Activated naive CD4-positive, alpha-beta T cell (primary cell): ENCODE measurements at places on chromosomes 12 and 14.

- no peak for DNase-seq
Measured at GRCh38 chr12:89353188-89353822, 1.0 kb upstream of the DUSP6 start.

- no peak for DNase-seq
Measured at GRCh38 chr12:59294221-59294620, 301.6 kb upstream of the SLC16A7 start.

- no peak for DNase-seq
Measured at GRCh38 chr14:100078997-100079725, 13.9 kb downstream of the EVL start.

DNA sequence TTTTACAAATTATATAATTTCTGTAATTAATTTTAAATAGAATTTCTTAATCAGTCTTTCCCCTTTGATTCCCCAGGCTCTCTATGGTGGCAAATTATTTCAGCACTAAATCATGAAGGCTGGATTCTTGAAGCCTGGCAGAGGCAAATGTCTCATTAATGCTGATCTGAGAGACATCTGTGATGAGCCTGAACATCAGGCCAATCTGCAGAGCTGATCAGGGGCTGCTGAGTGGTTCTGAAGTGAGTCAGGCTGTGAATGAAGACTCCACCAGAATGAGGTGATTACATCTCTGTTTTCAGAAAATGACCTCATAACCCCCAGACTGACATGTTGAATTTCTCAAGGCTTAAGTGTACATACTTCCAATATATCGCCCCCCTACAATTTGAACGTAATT, 124.2 kb upstream of the MIS18BP1 start:
- DNase-seq = no peak

DNA sequence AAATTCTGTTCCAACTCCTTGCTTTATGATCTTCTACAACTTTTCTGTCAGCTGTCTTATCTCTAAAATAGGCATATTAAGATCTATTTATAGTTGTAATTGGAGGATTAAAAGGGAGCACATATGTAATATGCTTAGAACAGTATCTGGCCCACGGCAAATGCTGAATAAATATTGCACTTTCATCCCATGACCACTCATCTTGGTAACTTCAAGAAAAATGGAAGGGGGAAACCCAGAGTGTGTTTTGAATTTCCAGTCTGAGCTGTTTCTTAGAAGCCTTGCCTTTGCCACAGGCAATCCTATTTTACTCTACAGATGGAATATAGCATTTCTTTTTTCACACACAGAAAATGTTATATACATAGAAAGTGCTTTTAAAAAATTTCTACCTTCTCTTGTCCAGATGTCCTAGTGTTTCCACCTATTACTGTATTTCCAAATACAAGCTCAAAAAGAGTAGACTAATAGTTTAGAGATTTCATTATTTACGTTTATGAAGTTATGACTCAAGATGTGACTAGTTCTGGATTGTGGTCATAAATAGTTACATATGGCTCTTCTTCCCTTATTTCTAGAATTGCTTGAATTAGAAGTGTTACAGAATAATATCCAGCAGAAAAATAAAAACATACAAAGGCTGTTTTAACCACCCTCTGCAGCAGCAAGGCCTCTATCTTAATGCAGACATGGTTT, 6.2 kb upstream of the STXBP6 start:
- DNase-seq = no peak

- no peak for DNase-seq
Measured at GRCh38 chr12:51538599-51538998, 52.4 kb upstream of the SCN8A start.
